ENCODE measurements at places on chromosomes 4 and X. TPM values are rescaled to one million over a fixed set of nuclear protein-coding genes. Genes with fewer than 3 reads are reported as not detected.

Gene TSPYL2
- 33.4 TPM for polyA plus RNA-seq

Gene MAGEA10
- not detected for polyA plus RNA-seq

Gene UGT2B15
- not detected for polyA plus RNA-seq

Gene STEEP1
- polyA plus RNA-seq = 32.3 TPM

Gene GAGE2A
- not detected for polyA plus RNA-seq

Gene SCML2
- polyA plus RNA-seq = 11.2 TPM

Gene CSAG1
- polyA plus RNA-seq = not detected

DNA sequence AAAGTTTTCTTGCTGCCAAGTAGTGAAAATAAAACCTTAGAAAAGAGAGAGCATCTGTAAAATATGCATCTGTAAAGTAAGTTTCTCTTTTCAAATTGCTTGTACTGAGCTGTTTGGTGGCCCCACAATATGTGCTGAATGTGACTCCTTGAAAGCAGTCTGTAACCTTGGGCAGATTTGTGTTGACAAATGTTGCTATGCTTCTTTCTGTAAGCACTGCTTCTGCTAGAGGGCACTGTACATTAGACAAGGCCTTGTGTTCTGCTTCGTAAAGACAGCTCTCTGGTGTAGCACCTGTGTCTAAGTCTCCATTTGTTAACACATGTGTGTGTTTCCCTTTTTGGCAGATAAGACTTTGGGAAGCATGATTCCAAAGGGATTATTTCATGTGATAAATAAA is 56.6 kb upstream of the NRK start:
- no peak for DNase-seq

- no peak for DNase-seq
Measured at GRCh38 chrX:121851033-121851432, 803.6 kb downstream of the GLUD2 start.

- DNase-seq = no peak
Measured at GRCh38 chrX:9442056-9442455, 22.8 kb upstream of the TBL1X start.

- DNase-seq = no peak
Measured at GRCh38 chr4:62513306-62513705, 1313.2 kb downstream of the ADGRL3 start.

- DNase-seq = no peak
Measured at GRCh38 chr4:137998666-137999429, 243.3 kb downstream of the SLC7A11 start.

GRCh38 chr4:162461952-162462351 is 298.2 kb upstream of the FSTL5 start:
- no peak for DNase-seq

DNA sequence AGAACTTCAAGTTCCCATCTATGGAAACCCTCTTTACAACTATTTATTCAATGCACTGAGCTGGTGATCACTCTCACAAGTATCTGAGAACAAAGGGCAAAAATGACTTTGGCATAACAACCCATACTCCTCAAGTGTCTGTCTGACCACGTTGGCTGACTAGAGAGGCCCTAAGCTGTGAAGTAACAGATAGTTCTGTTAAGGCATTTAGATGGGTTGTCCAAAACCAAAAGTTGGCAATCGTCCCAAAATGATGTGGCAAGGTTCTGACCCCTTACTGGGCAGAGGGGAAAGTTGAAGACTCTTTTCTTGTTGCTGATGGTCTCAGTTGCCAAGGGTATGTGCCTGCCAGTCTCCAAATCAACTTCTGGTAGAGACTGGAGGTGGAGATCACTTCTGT is 524.8 kb downstream of the PPARGC1A start:
- DNase-seq = no peak

GRCh38 chr4:131381055-131381454 is 1768.0 kb upstream of the PCDH10 start:
- DNase-seq = no peak

DNA sequence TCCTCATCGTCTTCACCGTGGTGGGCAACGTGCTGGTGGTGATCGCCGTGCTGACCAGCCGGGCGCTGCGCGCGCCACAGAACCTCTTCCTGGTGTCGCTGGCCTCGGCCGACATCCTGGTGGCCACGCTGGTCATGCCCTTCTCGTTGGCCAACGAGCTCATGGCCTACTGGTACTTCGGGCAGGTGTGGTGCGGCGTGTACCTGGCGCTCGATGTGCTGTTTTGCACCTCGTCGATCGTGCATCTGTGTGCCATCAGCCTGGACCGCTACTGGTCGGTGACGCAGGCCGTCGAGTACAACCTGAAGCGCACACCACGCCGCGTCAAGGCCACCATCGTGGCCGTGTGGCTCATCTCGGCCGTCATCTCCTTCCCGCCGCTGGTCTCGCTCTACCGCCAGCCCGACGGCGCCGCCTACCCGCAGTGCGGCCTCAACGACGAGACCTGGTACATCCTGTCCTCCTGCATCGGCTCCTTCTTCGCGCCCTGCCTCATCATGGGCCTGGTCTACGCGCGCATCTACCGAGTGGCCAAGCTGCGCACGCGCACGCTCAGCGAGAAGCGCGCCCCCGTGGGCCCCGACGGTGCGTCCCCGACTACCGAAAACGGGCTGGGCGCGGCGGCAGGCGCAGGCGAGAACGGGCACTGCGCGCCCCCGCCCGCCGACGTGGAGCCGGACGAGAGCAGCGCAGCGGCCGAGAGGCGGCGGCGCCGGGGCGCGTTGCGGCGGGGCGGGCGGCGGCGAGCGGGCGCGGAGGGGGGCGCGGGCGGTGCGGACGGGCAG is 792 bp downstream of the ADRA2C start:
- no peak for DNase-seq

DNA sequence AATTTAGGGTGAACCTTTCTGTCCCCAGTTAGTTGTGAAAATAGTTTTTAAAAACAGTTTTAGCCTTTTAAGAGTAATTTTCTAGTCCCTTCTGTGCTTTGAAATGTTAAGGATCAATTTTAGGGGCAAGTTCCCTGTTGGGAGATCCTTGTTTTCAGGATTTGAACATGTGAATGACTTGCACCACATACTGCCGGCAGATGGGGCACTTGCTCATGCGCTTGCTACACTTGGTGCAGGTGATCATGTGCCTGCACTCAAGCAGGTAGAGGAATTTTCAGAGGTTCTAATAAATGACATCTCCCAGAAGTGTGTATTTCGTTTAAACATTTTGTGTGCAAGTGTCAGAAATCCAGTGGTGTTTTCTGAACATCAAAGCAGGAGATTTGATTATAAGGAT is 195.9 kb downstream of the CHM start:
- DNase-seq = no peak

- no peak for DNase-seq
Measured at GRCh38 chrX:153719238-153719637, 4.9 kb downstream of the BCAP31 start.

- no peak for DNase-seq
Measured at GRCh38 chr4:186958726-186959350, 235.2 kb upstream of the FAT1 start.

DNA sequence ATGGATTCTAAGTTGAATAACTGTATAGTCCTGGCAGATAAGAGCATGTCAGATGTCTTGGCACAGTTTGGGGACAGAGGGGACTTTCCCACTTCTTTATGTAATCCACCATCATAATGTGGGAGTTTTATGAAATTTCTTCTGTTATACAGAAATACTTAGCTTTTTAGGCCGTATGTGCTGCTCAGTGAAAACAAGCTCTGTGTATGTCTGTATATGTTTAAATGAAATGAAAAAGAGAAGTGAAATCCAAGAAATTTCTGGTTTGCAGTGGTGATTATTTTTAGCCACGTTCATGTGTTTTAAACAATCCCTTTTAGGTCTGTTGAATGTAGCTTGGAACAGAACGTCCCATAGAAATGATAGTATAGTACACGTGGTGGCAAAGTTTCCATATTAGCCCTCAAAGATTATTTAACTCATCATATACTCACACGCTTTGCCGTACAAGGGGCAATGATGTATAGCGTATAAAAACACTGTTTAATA is 41.0 kb downstream of the GAB1 start:
- DNase-seq = no peak

DNA sequence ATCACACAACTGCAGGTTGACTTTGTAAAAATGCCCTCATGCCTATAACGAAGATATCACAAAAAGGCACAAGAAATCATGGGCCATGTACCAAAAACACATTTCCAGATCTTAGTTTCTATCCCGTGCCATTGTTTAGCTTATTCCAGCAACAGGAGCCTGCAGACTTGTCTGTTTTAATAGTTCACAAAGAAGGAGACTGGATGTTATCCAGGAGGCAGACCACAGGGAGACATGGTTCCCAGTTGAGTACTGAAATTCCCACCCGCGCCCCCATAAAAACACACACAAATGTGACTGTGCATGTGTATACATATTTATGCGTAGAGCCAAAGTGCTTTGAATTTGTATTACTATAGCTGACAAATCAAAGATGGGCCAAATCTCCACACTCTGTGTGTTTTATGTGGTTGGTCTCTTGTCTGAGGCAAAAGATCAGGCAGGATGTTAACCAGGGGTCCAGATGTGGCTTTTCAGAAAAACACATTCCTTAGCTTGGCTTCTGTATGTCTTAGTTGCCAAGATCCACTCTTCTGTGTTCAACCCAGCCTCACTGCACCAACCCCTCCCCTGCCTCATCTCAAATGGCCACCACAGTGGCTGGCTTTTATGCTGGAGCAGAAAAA is 469.2 kb upstream of the DIPK2B start:
- no peak for DNase-seq

DNA sequence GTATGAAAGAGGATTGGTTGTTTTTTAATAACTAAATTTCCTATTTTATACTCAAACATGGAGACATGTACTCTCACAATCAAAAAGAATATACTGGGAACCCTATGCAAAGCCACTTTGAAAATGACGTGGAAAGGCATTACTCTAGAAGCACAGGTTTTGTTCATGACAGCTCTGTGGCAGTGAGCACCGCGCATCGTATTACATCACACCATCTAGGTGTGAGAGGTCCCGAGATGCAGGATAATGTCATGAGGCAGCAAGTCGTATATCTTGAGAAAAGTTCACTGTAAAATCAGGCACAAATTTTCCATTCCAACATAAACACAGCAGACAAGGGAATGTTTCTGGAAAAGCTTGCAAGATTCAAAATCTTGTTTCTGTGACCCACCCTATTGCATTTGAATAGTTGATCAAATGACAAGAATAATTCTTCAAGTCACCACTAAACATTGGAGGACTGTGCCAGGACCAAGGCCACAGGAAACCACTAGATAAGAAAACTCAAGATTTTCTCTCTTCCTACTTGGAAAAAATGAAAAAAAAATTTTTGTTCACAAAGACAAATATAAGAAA is 127.6 kb downstream of the LDB2 start:
- no peak for DNase-seq

- DNase-seq = no peak
Measured at GRCh38 chrX:73289039-73289438, 74.4 kb upstream of the NAP1L2 start.

GRCh38 chr4:60450054-60450453 is 750.1 kb upstream of the ADGRL3 start:
- no peak for DNase-seq

DNA sequence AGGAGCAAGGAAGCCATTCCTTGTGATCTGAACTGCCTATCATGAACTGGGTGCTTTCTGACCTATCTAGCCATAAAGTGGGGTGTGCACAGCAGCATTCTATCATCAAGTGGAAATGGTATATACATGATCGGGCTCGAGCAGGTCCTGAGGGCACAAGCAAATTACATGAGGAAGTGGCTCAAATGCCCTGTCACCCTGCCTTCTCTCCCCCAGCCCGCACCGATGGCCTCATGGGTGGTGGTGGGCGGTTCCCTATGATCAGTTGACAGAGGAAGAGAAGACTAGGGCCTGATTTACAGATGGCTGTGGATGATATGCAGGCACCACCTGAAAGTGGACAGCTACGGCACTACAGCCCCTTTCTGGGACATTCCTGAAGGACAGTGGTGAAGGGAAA is 46.3 kb upstream of the BCLAF3 start:
- no peak for DNase-seq

DNA sequence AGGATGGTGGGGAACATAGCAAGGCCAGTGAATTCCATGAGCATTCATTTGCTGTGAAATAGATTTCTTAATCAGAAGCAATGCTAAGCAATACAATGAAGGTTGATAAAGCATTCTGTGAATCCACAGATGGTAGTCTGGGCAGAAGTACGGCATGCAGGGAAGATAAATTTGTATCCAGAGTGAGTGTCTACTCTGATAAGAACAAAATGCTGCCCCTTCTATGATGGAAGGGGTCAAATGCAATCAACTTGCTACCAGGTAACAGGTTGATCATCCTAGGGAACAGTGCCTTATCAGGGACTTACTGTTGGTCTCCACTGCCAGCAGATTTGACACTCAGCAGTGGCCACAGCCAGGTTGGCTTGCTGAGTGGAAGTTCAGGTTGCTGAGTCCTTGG is 189.4 kb downstream of the MAB21L2 start:
- no peak for DNase-seq

- no peak for DNase-seq
Measured at GRCh38 chr4:125105561-125105960, 209.2 kb upstream of the FAT4 start.

DNA sequence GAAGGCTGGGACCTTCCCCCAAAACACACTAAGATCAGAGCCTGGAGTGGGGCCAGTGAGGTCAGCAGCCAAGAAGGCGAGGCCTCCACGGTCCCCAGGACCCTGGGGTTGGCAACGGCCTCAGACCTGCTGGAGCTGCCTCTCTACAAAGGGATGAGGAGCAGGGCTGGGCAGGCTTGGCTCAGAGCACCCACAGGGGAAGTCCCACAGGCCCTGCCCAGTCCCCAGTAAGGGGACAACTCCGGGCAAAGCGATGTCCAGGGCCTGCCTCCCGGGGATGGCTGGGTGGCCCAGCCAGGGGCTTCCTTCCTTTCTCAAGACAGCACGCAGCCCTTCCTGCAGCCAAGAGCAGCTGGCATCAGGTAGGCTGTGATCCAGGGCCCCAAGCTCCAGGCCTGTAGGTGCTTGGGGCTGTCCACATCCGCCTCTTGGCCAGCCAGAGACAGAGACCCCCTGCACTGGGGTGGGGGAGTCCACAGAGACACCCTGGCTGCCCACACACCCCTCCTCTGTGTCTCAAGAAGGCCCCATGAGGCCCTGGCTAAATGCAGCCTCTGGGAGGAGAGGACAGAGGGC is 5.7 kb downstream of the MXD4 start:
- no peak for DNase-seq

DNA sequence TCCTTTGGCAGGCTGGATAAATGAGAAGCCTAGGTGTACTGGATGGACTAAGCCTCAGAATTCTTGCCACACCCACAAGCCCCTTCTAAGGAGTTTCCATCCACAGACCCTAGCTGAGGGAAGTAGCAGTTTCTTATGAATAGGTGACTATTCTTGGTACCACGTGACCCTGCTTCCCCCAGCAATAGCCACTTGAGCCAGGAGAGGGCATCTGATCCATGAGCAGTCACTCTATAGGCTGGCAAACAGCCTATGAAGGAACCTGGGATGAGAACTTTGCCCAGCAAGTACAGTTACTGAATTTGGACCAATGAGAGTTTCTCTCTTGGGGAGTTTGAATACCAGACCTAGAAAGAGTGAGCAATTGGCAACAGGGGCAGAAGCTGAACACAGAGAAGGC is 84.0 kb downstream of the RTL9 start:
- no peak for DNase-seq

Data from renal cortex interstitium (tissue), 15 donors.